Stimulated activated CD4-positive, alpha-beta T cell treated with anti-CD3 and anti-CD28 coated beads, Interleukin-4, amount 100 ng/mL, for 1 hour (primary cell): ENCODE measurements at places on chromosomes 6 and 20.

DNA sequence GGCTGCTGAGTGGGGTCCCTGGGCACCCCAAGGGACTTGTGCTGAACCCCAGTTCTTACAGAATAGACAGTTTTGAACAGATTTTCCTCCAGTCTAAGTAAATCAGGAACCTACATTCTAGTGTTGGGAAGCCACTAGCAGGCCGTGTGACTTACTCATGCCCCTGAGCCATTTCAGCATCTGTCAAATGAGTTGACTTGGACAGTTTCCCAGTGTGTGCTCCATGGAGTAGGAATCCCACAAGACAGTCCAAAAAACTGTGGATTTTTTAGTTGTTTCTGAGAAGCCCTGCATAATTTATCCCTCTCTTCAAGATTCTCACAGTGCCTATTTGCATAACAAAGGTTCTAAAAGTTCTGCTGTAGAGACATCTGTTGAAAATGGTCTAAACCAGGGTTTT lies 2.1 kb downstream of the GABRR2 start:
- DNase-seq: no peak

GRCh38 chr20:6956056-6956455 lies 188.6 kb downstream of the BMP2 start:
- no peak for DNase-seq

DNA sequence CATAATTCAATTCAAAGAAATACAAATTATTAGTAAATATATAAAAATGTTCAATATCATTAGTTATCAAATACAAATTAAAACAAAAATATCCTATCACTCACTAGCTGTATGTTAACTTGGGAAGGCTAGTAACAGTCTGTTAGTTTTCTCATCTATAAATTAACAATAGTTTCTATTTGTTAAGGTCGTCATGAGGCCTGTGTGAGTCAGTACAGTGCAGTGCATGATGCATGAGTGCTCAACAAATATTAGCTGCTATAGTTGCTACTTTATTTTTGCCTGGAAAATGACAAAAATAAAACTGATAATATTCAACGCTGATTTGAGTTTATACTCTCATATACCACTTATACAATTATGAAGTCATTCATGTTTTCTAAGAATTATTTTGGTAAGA lies 401.6 kb upstream of the RUNX2 start:
- DNase-seq: no peak

GRCh38 chr6:136007345-136007744 lies 155.8 kb downstream of the PDE7B start:
- DNase-seq: no peak

DNA sequence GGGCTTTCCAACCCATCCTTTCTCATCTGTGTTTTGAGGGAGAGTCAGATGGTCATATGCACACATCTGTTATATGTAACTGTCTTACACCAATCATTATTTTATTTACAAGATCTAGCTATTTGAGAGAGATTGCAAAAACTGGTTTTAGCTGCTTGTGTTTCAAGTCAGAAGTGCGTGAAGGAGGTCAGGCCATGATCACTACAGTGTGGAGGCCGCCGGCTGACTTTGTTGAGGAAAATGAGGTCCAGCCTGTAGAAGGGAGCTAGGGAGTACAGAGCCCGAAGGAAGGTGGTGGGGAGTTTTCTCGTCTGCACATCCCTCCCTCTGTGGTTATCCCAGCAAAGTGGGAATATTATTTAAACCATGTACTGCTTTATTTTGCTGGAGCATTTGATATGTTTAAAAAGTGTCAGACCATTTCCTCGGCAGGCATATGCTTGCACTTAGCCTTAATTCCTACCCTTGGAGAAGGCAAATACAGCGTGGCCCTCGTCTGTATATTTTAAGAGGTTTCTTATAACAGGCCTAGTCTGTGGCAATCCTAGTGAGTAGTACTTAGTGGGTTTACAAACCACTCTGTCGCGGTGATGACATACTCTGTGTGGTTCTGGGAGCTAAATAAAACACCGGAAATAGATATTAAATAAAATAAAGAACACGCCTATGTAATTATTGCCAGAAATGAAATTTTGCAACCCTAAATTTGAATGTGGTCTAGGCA lies 95.6 kb downstream of the UST start:
- no peak for DNase-seq

GRCh38 chr20:61664556-61665320 lies 400.9 kb downstream of the TAF4 start:
- DNase-seq: no peak

DNA sequence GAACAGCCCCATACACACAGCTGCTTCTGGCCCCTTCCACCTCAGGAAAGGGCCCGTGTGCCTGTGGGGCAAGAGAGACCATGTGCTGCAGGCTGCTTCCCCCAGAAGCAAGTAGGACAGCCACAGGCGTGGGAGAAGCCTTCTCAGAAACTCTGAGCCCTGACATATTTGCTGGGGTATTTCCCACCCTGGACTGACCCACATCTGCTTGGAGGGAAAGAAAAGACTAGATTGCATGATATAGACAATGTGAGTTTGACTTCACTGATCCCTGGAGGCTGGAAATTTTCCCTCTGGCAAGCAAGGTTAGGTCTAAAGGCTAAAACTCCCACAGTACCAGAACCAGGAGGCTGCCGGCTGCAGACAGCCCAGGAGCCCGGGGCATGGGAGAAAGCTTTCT lies 213.3 kb upstream of the SSTR4 start:
- DNase-seq: no peak

DNA sequence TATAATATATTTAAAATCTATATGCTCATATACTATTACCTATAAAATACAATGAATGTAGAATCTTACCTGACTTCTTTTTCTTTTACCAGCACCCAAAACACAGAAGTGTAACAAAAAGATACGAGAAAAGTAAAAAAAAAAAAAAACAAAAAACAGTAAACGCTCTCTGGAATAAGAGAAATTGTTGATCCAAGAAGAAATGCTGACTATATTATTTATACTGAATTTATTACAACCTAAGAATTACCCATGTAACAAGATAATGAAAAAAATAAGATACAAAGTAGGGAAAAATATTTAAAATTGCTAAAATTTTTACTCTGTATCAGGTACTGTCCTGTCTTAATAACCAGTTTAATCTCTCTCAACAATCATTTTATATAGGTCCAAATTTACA lies 787.9 kb upstream of the MAN1A1 start:
- DNase-seq: no peak

GRCh38 chr20:3162080-3162611 lies 2.5 kb upstream of the FASTKD5 start:
- DNase-seq: no peak

DNA sequence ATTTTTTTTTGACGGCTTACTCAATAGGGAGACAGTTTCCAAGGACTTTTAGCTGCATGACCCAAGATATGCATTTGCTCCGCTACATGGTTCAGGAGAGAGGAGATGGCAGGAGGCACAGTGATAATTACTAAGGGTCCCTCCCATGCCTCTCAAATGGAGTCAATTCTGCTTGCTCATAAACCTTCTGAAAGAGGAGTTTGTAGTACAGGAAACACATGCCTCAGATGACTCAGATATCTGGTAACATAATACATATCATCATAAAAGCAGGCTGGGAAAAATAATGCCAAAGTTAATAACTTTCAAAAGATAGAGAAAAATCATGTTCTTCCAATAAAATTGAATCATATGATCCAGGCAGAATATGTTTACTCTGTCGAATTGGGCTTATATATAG lies 97.6 kb upstream of the DEFB112 start:
- DNase-seq: no peak

GRCh38 chr6:129472239-129472638 lies 237.7 kb downstream of the ARHGAP18 start:
- no peak for DNase-seq

GRCh38 chr6:134527108-134527787 lies 209.3 kb upstream of the SGK1 start:
- DNase-seq: no peak
